ENCODE measurements at places on chromosomes 11 and 22. TPM values are rescaled to one million over a fixed set of nuclear protein-coding genes. Genes with fewer than 3 reads are reported as not detected.
A peak's percentile ranks its signal among the peaks of the same experiment; 100 is the strongest.

GRCh38 chr11:33040033-33040861, 875 bp downstream of the TCP11L1 start:
- DNase-seq, result no peak

- DNase-seq, result no peak
Measured at GRCh38 chr11:21066030-21066429, 396.6 kb downstream of the NELL1 start.

- DNase-seq, result no peak
Measured at GRCh38 chr11:29482510-29482909, 534.3 kb downstream of the KCNA4 start.

The BEST1 gene
- 0.24 TPM for total RNA-seq

The SCUBE1 gene
- 1.2 TPM for total RNA-seq

GRCh38 chr11:85539740-85540139, 87.4 kb downstream of the DLG2 start:
- DNase-seq, result no peak

The EHF gene
- total RNA-seq, result not detected

GRCh38 chr11:71322861-71323582, 70.6 kb upstream of the SHANK2 start:
- DNase-seq, result no peak

GRCh38 chr22:26576026-26576680, 13.8 kb downstream of the TPST2 start:
- DNase-seq, result no peak

DNA sequence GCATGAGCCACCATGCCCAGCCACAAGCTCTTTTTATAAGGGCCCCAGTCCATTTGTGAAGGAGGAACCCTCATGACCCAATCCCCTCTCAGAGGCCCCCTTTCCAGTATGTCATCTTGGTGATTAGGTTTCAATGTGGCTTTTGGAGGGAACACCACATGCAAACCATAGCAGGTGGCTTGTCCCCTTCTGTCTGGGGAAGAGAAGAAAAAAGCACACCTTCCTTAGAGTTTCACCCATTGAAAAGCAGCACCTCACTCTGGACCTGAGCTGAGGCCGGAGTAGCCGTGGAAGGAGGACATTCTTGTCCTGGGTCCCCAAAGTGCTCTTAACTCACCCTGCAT, 25.4 kb downstream of the NEAT1 start:
- no peak for DNase-seq

The EFCAB6 gene
- total RNA-seq, result 0.31 TPM

GRCh38 chr11:10488934-10489691, 34.0 kb downstream of the AMPD3 start:
- peak; percentile 18 for DNase-seq

DNA sequence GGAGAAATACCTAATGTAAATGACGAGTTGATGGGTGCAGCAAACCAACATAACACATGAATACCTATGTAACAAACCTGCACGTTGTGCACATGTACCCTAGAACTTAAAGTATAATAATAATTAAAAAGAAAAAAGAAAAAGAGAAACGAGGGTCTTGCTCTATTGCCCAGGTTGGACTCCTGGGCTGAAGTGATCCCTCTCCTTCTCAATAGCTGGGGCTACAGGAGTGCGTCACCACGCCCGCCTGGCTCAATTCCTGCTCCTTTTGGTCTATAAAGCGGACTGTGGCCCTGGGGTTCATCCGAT, 521 bp upstream of the PTS start:
- no peak for DNase-seq

DNA sequence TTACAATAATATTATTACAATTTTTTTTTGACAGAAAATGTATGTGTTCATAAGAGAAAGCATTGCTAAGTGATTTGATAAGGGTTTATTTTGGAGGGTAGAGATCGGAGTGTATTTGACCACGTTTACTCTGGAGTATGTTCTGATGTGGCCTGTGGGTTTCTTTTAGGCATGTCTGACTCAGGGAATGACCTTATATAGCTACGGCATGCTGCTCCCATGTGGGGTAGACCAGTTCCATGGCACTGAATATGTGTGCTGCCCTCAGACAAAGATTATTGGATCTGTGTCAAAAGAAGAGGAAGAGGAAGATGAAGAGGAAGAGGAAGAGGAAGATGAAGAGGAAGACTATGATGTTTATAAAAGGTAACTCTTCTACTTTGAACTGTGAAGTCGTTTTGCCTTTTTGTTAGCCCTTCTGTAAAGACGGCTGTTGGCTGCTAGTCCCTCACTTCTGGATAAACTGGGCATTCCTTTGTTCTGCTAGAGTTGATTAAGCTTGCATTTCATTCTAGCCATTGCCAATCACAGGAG, 38.1 kb upstream of the ST14 start:
- no peak for DNase-seq

GRCh38 chr22:19526702-19527111, 2.5 kb upstream of the CLDN5 start:
- no peak for DNase-seq

The RTCB gene
- total RNA-seq, result 100.0 TPM

The CSF2RB gene
- total RNA-seq, result not detected

DNA sequence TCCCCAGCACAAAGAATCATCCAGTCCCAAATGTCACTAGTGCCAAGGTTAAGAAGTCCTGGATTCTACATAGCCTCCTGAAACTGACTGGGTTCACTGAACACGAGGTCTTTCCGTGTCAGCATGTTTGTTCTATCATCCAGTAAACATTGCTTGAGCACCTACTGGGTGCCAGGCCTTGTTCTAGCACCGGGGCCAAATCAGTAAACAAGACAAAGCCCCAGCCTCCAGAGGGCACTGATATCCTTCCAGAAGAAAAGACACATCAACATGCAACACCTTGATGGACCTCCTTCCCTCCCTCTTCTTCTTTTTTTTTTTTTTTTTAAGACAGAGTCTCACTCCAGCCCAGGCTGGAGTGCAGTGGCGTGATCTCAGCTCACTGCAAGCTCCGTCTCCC, 26.9 kb downstream of the TPST2 start:
- no peak for DNase-seq

- peak; percentile 60 for DNase-seq
Measured at GRCh38 chr11:111541254-111542061, 938 bp downstream of the LAYN start.

- peak; percentile 59 for DNase-seq
Measured at GRCh38 chr11:19938169-19938856, 222.0 kb downstream of the DBX1 start.

The SHANK2 gene
- total RNA-seq, result 22.1 TPM

GRCh38 chr22:31260474-31260856, 31.8 kb downstream of the PIK3IP1 start:
- DNase-seq, result no peak

The TSGA10IP gene
- 3.1 TPM for total RNA-seq
